Cerebellum (tissue), 4 donors: ENCODE measurements at places on chromosomes 4 and X.

GRCh38 chr4:22900876-22901275 lies 208.1 kb downstream of the GBA3 start:
- DNase-seq, result no peak

DNA sequence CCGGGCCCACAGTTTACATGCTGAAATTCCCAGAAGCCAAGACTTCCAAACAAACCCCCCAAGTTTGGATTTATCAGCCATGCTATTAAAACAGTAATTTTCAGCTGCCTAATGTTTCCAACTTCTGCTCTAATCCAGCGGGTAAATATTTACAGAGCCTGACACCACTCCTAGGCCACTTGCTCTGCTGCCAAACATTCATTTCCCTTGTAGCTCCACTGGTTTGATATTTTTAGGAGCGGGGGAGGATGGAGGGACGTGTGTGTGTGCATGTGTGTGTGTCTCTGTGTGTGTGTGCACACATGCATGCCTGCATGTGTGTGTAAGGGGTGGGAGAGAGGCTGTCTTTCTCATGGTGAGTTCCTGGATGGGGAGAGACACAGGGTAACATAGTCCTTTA lies 115.7 kb upstream of the PJA1 start:
- no peak for DNase-seq

DNA sequence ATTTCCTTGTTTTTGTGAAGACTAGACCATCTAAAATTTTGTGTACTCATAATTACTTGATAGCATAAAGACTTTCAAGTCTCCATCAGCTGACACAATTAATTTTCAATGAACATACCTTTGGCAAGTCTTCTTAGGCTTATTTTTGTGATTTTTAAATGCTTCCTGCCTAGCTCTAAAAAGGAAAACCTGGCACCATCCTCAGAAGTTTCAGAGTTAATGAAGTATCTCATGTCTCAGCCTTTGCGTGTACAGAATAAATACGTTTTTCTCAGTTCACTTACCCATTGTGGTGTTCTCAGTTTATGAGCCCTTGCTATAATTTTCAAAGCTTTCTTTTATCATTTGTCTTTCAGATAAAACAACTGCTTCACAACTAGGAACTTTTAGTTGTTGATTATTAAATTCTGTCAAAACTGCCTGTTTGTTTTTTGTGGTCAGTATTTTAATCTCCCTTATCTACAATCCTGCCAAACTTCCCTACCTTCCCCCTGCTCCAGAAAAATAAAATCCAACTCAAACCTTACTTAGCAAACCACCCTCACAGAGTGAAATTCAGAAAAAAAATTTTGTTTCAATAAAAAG lies 21.6 kb downstream of the ADD1 start:
- DNase-seq, result no peak

DNA sequence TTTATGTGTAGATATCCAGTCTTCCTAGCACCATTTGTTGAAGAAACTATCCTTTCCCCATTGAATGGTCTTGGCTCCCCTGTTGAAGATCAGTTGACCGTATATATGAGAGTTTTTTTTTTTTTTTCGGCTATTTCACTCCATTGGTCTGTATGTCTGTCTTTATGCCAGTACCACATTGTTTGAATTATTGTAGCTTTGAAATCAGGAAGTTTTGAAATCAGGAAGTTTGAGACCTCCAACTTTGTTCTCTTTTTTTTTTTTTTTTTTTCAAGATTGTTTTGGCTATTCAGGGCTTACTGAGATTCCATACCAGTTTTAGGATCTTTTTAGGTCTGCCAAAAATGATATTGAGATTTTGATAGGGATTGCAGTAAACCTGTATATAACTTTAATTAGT lies 4.3 kb upstream of the SCD5 start:
- no peak for DNase-seq

DNA sequence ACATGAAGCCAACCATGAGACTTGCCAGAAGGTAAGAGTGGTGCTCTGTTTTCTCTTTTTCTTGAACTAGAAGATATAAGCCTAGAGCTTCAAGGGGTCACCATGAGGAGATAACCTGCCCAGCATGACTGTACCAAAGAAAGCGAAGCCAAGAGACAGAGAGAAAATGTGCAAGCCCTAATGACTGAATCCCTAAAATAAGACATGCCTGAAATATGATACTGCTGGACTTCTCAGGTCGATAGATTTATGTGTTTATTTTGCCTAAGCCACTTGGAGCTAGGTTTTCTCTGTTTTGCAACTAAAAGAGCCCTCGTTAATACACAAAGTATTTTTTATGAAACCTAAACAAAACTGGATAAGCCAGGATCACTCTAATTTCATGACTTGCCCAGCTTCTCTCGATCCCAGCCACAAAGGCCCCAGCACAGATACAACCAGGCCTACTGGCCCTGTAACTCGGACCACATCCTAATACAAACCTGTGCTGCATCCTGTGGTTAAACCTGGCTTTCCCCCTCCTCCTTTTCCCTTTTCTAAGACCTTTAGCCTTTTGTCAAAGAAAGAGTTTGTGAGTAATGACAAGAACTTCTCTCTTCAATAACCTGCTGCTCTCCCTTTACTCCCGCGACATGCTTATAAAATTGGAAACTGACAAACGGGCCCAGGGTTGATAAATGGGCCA lies 185.8 kb downstream of the APBB2 start:
- no peak for DNase-seq
